ENCODE measurements at places on chromosomes 5 and 9. TPM values are rescaled to one million over a fixed set of nuclear protein-coding genes. Genes with fewer than 3 reads are reported as not detected.

Gene SH3TC2
- polyA plus RNA-seq, result 1.3 TPM

Gene ALDH1A1
- 35.0 TPM for polyA plus RNA-seq

Gene CLK4
- polyA plus RNA-seq, result 37.7 TPM

Gene KCNMB1
- polyA plus RNA-seq, result 0.61 TPM

Gene MAP1B
- polyA plus RNA-seq, result 32.5 TPM

Gene FOXD4L5
- 0.90 TPM for polyA plus RNA-seq

Gene ESM1
- 1.7 TPM for polyA plus RNA-seq

Gene NR5A1
- polyA plus RNA-seq, result not detected

Gene LMX1B
- 0.80 TPM for polyA plus RNA-seq

Gene C1QTNF2
- polyA plus RNA-seq, result 19.8 TPM

Gene PLK2
- 78.0 TPM for polyA plus RNA-seq

Gene ARSI
- 5.7 TPM for polyA plus RNA-seq

Gene DNAJC21
- polyA plus RNA-seq, result 50.9 TPM

Gene AFAP1L1
- polyA plus RNA-seq, result 106 TPM

Gene RASGEF1C
- polyA plus RNA-seq, result 3.5 TPM

Gene LECT2
- polyA plus RNA-seq, result 0.19 TPM

Gene ZNF366
- polyA plus RNA-seq, result 3.0 TPM

Gene BSPRY
- polyA plus RNA-seq, result 0.29 TPM

Gene HMHB1
- 0.38 TPM for polyA plus RNA-seq

Gene ZDHHC11
- polyA plus RNA-seq, result 8.7 TPM

Gene SLC36A2
- 0.62 TPM for polyA plus RNA-seq

Gene PCDHGA4
- 1.0 TPM for polyA plus RNA-seq

Measured in forelimb muscle (tissue), 1 donor.